ENCODE measurements at places on chromosomes 3 and 15.

- no peak for DNase-seq
Observed at GRCh38 chr15:80773122-80773551, 6.0 kb upstream of the CEMIP start.

DNA sequence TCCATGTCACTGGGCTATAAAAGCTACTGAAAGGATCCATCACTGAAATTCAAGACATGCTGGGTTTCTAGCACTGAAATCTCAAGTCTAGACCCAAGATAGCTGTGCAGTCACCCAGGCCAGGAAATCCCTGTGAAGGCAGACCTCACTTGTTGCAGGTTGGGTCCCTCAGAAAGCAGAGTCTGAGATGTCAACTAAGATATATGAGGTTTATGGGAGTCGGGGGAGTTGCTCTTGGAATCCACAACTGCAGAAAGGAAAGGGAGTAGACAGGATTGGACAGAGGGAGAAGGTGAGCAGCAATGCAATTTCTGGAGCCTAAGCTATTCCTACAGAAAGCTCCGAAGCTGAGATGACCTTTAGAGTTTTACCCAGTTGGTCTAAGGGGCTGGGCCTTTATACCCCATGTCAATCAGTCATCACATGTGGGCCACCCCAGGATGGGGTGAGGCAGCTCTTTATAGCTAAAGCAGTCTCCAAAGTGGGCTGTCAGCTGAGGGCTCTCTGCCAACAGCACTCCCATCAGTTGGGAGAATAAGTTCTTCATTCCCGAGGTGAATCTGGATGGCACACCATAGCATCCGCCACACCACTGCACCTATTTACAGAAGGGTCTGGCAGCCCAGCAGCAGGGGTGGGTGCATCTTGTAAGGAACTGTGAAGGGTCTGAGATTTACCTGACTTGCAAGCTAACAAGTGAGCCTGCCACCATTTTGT lies 52.3 kb upstream of the ACVR2B start:
- DNase-seq = no peak

- no peak for DNase-seq
Observed at GRCh38 chr3:99134986-99135385, 233.5 kb upstream of the DCBLD2 start.

DNA sequence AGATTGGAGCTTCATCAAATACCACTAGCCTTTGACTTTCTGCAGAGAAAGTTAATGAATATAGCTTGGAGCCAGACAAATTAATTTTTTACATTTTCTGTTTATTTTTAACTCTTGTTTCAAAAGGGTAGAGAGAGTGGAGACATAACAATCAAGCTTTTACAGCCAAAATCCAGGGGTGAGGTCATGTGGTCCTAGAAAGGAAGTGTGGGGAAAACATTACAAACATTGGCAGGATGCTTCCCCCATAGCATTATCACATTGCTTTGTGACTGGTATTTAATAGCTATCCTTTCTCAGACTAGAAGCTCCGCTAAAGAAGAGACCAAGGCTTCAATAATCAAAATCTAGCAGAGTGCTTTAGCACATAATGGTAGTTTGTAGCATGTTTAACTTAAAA lies 46.4 kb upstream of the PHLDB2 start:
- DNase-seq = no peak

DNA sequence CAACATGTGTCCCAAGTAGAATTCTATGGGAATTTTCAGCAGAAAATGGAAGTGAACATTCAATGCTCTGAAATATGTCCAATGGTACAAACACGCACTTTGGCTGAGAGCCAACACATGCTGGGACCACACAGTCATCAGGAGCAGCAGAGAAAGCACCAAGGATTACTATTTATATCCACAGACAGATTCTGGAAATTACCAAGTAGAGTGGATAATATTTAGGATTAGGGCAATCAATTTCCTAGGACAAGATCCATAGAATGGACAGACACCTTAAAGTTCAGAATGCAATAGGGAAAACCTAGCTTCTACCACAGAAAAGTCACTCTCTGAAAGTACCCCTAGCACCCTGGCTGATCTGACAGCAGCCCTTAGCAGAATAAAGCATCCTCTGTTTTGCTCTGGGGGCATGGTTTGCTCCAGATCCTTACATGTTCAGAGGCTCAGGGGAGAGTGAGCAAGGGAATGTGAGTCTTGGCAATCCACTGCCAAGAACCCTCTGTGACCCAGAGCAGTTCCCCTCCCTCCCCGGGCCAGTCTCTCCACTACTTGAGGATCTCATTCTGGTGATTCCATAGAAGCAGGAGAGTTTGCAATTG lies 206.0 kb upstream of the WNT5A start:
- no peak for DNase-seq

- DNase-seq = no peak
Observed at GRCh38 chr15:59230531-59231055, 23.9 kb downstream of the LDHAL6B start.

GRCh38 chr3:37538747-37539146 lies 322.9 kb upstream of the CTDSPL start:
- no peak for DNase-seq
